ENCODE measurements at places on chromosomes 13 and 19.

DNA sequence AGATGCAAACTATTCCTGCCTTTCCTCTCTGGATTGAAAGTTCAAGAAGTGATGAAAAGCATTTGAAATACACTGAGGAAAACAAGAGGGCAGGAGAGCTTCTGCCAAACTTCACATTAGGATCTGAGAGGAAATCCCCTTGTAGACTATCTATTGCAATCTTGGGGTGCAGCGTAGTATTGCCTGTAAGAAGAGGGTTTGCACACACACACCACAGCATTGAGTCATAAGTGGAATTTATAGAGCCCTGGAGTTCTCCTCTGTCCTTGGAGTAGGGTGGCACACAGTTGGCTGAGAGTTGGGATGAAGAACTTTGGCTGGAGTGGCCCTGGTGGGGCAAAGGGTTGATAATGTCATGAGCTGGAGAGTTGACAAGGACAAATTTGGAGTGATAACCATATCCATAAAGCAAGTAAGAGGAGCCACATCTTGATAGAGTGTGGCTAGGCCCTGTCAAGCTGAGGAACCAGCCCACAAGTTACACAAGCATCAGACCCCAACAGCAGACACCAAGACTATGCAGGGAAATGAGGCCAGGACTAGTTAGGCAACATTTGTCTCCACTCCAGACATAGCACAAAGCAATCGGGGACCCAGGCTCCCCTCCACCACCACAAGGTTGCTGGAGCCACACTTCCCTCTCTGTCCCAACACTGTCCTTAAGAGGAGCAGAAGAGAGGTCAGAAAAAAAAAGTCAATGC, 520.9 kb downstream of the KLF5 start:
- DNase-seq, result no peak

GRCh38 chr19:50252111-50252886, 48.9 kb downstream of the MYH14 start:
- peak; percentile 24 for DNase-seq

DNA sequence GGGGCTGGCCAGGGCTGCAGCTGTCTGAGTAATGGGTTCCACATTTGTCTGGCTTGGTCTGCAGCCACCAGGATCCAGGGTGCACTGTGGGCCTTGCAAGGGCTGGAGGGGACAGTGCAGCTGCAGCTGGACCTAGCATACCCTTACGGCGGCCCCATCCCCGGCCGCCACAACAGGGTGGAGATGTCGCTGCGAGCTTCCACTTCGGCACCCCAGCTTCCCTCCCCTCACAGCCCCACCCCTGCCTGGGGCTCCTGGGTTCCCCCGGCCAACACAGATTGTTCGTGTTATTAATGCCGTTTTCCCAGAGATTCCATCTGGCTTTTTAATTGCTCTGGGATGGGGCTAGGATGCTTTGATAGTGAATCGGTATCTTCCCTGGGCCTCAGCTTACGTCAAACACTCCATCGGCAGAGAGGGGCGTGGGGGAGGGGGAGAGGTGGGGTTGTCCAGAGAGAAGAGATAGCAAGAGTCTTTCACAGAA, 5.8 kb downstream of the CEBPA start:
- no peak for DNase-seq

DNA sequence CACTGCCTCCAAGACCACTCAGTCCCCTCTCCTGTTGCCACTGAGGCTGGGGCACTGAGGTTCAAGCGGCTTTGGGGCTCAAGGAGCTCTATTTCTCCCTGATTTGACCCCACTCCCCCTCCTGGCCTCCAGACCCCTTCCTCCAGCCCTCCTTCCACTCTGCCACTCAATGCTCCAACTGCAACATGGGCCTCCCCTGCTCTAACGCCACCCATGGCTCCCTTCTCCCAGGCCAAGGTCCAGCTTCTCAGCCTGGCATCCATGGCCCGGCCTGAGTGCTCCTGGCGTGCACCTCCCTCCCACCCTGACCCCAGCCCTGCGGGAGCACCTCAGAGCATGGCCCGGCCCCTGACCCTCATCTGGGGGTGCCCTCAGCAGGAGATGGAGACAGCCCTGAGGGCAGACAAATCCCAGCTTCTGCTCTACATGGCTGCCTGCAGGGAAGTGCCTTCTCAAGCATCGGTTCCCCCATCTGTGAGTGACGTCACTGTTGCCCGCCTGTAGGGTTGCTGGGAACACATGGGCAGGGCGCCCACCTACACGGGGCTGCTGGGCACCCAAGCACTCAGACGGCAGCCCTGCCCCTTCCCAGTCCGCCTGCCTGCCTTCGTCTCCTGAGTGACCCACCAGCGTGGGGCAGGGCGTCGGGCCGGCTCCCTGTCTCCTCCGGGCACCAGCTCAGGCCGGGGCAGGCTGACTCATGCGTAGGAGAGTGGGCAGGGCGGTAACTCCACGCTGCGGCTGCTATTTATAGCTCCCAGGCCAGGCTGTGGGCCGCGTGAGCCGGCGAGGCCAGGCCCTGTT, 1.6 kb upstream of the DIRAS1 start:
- DNase-seq, result no peak

DNA sequence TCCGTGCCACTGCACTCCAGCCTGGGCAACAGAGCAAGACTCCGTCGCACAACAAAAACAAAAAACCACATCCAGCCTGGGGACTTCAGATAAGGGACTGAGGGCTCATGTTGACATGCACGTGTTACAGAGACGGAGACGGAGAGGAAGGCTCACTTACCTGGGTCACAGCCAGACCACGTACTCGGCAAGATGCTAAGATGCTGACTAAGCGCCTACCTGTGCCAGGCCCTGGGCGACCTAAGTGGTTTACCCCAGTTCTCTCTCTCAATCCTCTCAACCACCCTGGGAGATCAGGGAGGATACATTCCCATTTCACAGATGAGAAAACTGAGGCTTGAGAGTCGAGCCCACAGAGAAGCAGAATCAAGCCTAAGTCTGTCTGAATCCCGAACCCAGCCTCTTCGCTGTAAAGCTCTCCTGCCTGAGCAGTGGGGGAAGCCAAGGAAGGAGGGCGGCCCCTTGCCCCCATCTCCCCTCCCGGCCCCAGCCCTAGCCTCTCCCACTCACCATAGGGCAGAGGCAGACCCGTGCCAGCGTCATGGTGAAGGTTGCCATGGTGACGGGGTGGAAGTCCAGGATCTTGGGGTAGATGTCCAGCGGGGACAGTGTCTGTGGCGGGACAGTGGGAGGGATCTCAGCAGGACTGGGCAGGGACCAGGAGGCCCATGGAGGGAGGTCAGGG, 13.5 kb downstream of the ERCC2 start:
- no peak for DNase-seq

DNA sequence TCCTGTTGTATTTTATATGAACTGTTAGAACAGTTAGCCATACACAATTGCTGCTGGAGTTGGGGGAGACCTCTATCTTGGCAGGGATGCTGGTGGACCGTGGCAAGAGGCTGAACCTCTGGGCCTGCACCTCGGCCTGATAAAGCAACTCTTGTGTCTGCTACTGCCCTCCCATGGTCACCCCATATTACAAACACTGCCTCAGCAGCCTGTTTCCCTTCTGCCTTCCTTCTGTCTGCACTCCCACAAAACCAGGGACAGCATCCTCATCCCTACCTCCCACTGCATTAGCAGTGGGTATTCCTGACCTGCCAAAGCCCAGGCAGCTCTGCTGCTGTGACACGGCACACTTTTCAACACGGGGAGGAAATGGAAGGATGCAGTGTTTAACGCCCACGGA, 456.4 kb downstream of the FGF14 start:
- no peak for DNase-seq

DNA sequence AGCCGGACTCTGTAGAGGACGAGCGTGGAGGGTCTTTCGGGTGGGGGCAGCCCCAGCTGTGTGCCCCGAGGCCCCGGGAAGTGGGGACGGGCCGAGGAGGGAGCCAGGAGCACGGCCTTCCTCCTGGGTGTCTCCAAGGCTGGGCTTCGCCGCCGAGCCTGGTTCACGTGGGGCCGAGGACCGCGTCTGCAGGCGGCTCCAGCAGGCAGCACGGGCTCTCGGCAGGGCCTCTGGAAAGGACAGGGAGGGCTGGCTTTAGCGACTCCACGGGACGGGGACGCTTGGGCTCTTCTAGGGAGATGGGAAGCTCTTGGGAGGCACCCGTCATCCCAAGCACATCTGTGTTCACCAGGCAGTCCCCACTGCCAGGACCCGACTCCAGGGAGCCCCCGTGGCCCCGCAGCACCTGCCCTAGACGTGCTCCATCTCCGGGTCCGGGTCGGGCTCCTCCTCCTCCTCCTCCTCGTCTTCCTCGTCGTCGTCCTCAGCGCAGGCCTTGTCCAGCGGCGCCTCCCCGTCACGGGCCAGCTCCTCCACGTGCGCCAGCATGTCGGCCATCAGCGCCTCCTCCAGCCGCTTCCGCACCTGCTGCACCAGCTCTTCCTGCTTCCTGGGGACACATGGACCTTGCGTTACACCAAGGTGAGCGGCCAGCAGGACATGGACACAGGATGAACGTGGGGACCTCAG, 9.9 kb upstream of the MEX3D start:
- no peak for DNase-seq

GRCh38 chr13:93708308-93709075, 481.9 kb downstream of the GPC6 start:
- no peak for DNase-seq

GRCh38 chr19:6956573-6956972, 64.7 kb downstream of the MBD3L2B start:
- DNase-seq, result no peak

DNA sequence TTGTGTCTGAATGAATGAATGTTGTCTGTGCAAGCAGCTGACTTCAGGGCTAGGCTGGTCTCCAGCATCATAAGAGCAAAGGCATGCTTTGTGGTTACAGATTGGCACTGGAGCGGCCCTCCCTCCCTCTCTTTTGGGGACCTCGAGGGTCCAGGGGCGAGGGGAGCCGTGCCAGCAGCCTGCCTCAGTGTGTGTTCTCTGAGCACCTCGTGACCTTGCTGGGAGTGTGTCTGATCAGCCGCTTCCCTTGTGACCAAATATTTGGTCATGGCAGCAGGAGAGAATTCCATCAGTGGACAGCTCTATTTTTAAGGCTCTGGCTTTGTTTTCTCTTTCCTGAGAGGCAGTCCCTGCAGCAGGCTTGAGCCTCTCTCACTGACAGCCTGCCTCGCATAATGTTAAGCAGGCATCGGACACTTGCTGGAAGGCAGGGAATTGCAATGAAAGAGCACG, 329.7 kb downstream of the UQCRFS1 start:
- DNase-seq, result no peak

DNA sequence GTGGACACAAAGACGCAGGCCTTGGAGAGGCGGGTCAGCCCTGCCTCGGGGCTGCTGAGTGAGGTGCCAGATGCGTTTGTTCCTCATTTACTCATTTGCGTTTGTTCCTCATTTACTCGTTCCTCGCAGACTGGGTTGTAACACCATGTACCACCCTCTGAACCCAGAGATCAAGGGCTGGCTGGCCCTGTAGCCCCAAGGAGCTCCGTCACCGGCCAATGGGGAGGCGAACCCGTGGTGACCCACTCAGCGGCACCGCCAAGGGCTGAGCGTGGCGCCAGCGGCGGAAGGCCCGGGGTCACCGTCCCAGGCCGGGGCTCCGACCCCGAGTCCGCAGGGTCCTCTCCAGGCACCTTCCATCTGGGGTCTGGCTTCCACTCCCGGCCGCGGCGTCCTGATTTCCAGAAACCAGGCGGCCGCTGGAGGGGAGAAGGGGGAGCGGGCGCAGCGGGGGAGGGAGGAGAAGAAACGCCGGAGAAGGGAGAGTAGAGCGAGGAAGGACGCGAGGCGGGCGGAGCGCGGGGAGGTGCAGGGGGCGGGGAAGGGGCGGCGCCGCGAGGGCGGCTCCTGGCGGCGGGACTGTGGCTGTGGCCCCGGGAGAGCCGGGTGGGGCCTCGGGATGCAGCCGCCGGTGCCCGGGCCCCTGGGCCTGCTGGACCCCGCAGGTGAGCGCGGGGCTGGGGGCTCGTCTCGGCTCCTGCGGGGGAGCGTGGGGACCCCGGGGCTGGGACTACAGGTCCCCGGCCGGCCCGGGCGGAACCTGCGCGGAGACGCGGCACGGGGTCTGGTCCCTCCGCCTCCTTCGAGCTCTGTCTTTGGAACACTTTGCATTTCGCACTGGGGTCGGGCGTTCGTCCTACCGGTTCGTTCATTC, at the start of gene TMEM255B:
Gene TMEM255B, plus strand, starts transcription at position 576 of the 874 bp plus-strand sequence. Its CDS starts 44 bp downstream, at position 620.
- peak; percentile 69 for DNase-seq

DNA sequence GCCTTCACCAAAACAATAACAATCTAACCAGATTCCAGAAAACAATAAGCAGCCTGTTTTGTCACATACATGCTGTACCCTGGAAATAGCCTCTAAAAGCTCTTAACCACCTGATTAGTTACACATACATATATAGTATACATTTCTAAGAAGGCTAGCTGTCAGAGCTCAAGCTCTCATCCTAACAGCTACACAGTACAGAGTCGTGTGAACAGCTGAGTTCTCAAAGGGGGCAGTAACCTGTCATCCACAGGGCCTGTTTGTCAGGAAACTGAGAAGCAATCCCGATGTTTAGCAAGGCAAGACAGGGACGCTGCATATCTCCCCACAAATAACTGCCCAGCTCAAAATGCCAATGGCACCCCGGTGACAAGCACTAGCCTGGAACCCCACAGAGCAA, 56.9 kb downstream of the STK24 start:
- no peak for DNase-seq

DNA sequence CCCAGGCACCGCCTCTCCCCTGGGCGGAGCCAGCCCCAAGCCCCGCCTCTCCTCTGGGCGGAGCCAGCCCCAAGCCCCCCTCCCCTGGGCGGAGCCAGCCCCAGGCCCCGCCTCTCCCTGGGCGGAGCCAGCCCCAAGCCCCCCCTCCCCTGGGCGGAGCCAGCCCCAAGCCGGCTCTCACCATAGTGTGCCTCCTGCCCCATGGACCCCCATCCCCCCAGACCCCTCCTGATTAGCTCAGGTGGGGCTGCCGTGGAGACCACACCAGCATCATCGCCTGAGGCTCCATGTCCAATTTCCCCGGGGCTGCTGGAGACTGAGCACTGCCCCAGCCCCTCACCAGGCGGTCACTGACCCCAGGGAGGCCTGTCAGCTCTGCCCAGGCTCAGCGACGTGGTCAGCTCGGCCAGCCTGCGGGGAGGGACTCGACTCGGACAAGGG, 4.2 kb upstream of the MADCAM1 start:
- DNase-seq, result peak; percentile 42

DNA sequence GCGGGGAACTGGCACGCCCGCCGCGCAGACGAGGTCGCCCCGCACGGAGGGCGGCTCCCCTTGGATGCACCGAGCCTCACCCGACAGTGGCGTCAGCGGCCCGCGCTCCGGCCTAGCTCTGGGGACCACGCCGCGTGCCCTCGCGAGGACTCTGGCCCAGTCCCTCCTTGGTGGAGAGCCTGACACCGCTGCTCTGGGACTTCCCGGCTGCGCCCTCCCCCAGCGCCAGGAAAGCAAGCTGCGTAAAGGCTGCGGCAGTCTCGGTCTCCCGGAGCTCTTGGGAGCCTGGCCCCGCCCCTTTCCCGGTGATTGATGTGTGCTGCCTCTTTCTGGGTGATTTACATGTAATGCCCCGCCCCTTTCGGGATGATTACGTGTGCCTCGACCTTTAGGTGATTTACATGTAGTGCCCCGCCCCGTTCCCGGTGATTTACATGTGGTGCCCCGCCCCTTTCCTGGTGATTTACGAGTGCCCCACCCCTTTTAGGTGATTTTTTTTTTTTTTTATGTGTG, at the start of gene LENG9:
Gene LENG9, minus strand, starts transcription at position 248 of the 513 bp plus-strand sequence. CDS start 252 bp downstream, outside the sequence.
- peak; percentile 99 for DNase-seq

GRCh38 chr13:75145927-75146326, 336.0 kb downstream of the TBC1D4 start:
- no peak for DNase-seq

Data from activated CD4-positive, alpha-beta T cell treated with anti-CD3 and anti-CD28 coated beads, Interleukin-10, Interleukin-2, amounts not matched to agents 100 ng/mL and 50 ng/mL, durations not matched to agents 16 hours and 8 hours (primary cell).